Calu3 (cell line): ENCODE measurements at places on chromosomes 7 and 10. TPM values are rescaled to one million over a fixed set of nuclear protein-coding genes. Genes with fewer than 3 reads are reported as not detected.

The GIMAP7 gene
- total RNA-seq, result not detected in 2 replicates

The TPST1 gene
- 7.9 and 11.4 TPM in 2 replicates for total RNA-seq

The TMEM213 gene
- 9.8 and 11.3 TPM in 2 replicates for total RNA-seq

GRCh38 chr10:117366741-117367140, 8.5 kb downstream of the PDZD8 start:
- no peak for DNase-seq
- H3K27me3 ChIP-seq, result no peaks in the 10 kb centered on the region
- peak overlapping the region; percentile 43 for H3K4me3 ChIP-seq
- peak overlapping the region; percentile 87 for H3K27ac ChIP-seq

DNA sequence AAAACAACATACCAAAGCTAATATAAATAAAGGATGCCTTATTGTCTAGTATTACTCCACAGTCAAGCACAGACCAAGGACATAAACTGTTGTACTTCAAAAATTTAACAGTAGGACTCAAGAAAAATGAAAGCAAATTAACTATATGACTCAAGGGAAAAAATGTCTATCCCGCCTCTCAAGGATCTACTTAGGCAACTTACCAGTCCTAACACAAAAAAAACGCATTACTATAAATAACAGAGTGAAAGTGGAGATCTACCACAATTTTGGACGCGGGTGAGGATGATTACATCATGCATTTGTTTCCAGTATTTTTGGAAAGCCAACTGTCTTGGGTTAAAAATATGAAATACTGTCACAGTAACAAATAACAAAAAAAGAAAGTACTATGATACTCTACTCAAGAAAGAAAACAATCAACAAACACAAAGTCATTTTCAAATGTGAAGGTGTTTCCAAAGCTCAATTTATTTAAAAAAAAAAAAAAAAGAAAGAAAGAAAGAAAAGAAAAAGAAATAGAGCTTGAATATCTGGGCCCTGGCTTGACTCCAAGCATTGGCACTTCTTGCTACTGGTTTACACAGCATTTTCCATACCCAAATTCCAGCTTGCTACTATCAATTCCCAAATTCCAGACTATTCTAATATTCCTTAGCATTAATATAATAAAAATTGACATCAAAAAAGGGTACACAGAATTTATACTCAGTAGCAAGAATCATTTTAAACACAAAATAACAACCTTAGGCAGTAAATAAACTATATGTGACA, 99.4 kb downstream of the RSU1 start:
- H3K27ac ChIP-seq, result no peak overlapping the region
- DNase-seq, result no peak
- H3K36me3 ChIP-seq, result no peaks in the 10 kb centered on the region
- no peak overlapping the region for H3K4me3 ChIP-seq
- no peaks in the 10 kb centered on the region for H3K4me1 ChIP-seq

GRCh38 chr10:11626071-11626470, 14.6 kb upstream of the USP6NL start:
- no peak for DNase-seq
- no peaks in the 10 kb centered on the region for H3K36me3 ChIP-seq
- no peak overlapping the region for H3K4me3 ChIP-seq
- no peak overlapping the region for H3K27ac ChIP-seq

GRCh38 chr7:23422909-23423308, 47.4 kb downstream of the IGF2BP3 start:
- H3K27me3 ChIP-seq, result no peaks in the 10 kb centered on the region
- H3K36me3 ChIP-seq, result peaks cover 33% of the 10 kb centered on the region
- peak overlapping the region; percentile 15 for H3K27ac ChIP-seq

- H3K36me3 ChIP-seq, result no peaks in the 10 kb centered on the region
- no peak overlapping the region for H3K4me3 ChIP-seq
- no peaks in the 10 kb centered on the region for H3K27me3 ChIP-seq
- H3K27ac ChIP-seq, result no peak overlapping the region
Observed at GRCh38 chr10:9950070-9950469, 1067.6 kb upstream of the CELF2 start.

- H3K27me3 ChIP-seq, result no peaks in the 10 kb centered on the region
- H3K27ac ChIP-seq, result no peak overlapping the region
- H3K36me3 ChIP-seq, result no peaks in the 10 kb centered on the region
- peaks cover 34% of the 10 kb centered on the region for H3K4me1 ChIP-seq
Observed at GRCh38 chr10:79241990-79242619, 105.2 kb upstream of the PPIF start.

- H3K27me3 ChIP-seq, result no peaks in the 10 kb centered on the region
- H3K27ac ChIP-seq, result no peak overlapping the region
- H3K4me3 ChIP-seq, result no peak overlapping the region
- H3K36me3 ChIP-seq, result no peaks in the 10 kb centered on the region
Observed at GRCh38 chr10:122010405-122011050, 21.6 kb downstream of the TACC2 start.

GRCh38 chr7:2063563-2064260, 169.0 kb downstream of the MAD1L1 start:
- peaks cover 11% of the 10 kb centered on the region for H3K4me1 ChIP-seq
- peak; percentile 57 for DNase-seq
- no peak overlapping the region for H3K4me3 ChIP-seq
- H3K27me3 ChIP-seq, result no peaks in the 10 kb centered on the region
- H3K27ac ChIP-seq, result no peak overlapping the region

DNA sequence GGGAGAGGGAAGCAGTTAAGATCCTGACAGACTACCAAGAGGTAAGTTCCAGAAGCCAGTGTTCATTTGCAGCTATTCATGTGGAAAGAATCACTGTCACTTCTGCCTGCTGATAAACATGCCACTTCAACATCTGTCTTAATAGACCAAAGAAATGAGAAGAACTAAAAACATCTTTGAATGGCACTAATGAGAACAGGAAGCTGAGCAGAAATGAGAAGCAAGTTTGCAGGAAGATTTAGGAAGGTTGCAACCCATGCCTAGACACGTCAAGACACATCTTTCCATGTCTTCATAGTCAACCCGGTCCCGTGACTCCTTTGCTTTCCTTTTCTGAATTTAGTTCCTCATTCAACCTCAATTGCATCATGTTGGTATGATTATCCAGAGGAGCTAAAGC, 180.0 kb downstream of the PDE1C start:
- H3K27me3 ChIP-seq, result no peaks in the 10 kb centered on the region
- peaks cover 8% of the 10 kb centered on the region for H3K4me1 ChIP-seq
- H3K27ac ChIP-seq, result no peak overlapping the region
- H3K4me3 ChIP-seq, result no peak overlapping the region
- DNase-seq, result no peak
